ENCODE measurements at places on chromosomes 5 and 9.

GRCh38 chr9:135774794-135775525, 73.0 kb downstream of the KCNT1 start:
- no peak for DNase-seq

GRCh38 chr9:35774907-35775635, 16.3 kb upstream of the NPR2 start:
- DNase-seq, result no peak

DNA sequence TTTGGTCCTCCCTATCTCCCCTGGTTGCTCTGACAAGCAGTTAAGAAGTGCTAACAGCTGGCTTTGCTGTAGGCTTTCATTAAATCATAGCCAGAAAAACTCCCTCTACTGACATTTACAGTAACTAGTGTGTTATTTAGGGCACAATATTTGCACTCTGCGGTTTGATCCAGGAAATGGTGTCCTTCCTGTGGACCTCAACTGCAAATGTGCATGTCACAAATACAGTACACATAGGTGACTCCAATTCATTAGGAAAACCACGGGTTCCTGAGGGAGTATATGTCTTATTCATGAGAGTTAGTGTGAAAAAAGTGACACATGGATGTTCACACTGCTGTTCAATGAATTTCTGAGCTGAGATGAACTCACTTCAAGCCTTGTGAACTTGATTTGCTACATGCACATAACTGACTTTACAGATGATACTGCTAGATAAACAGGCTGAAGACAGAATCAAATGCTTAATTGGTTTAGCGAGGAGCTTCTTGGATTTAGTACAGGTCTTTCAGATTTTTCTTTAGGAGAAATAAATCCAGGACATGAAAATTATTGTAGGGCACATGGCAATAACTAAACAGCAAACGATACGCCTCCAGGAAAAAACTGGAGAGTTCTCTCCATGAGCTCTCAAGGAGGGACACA, 281.5 kb downstream of the EFNA5 start:
- no peak for DNase-seq

DNA sequence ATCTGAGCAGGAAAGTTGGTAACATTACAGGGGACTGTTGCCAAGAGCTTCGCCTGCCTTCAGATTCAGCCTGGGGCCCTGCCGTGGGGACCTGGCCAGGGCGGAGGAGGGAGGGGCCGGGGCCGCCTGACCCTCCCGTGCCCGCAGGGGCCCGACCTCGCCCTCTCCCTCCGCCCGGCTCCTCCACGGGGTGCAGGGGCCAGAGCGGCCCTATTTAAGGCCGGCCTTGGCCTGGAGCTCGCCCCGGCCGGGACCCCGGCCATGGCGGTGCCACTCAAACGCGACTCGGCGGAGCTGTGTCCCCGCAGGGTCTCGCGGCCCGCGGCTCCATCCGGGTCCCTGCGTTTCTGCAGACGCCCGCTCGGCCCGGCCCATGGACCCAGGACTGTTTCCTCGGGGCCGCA, 757 bp downstream of the TMEM250 start:
- DNase-seq, result no peak

- DNase-seq, result no peak
Measured at GRCh38 chr5:169748174-169748573, 111.1 kb downstream of the DOCK2 start.

GRCh38 chr5:68077349-68077894, 138.1 kb upstream of the PIK3R1 start:
- no peak for DNase-seq

GRCh38 chr9:31372799-31373587, 1011.5 kb upstream of the ACO1 start:
- no peak for DNase-seq

DNA sequence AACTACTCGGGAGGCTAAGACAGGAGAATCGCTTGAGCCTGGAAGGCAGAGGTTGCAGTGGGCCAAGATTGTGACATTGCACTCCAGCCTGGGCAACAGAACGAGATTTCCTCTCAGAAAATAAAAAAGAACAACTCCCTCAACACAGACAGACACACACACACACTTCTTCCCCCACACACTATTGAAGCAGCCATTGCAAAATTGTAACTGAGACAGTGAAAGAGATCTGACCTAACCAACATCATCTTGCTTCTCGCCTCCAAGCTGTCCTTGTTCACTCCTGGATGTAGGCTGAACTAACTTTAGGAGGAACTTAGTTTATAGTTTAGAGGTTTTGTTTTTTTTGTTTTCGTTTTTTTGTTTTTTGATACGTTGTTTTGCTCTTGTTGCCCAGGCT, 13.0 kb upstream of the PLIN2 start:
- no peak for DNase-seq

- DNase-seq, result no peak
Measured at GRCh38 chr5:9544502-9545135, 1.3 kb downstream of the SEMA5A start.

- no peak for DNase-seq
Measured at GRCh38 chr5:9399094-9399493, 146.8 kb downstream of the SEMA5A start.

DNA sequence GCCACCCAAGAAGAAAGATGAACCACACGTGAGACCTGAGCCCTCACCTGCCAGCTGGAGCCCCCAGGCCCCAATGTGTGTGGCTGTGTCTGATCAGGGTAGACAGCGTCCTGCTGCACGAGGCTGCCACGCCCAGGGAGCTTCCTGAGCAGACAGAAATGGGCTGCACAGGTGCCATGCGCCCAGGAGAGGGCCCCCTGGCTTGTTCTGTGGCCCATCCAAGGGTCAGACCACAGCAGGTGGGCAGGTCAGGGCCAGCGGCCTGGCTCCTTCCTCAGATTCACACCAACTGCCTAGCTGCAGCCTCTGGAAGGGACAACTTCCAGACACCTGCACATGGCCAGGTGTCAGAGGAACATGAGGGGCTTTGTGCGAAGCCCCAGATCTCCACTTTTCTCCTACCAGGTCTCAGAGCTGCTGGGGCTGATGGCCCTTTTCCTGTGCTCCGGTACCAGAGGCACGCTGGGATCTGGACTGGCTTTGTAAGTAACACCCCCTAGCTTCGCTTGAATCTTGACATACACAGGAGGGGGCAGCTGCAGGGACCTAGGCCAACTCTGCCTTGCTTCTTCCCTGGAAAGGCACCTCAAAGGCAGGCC, 10.8 kb downstream of the SARDH start:
- no peak for DNase-seq

DNA sequence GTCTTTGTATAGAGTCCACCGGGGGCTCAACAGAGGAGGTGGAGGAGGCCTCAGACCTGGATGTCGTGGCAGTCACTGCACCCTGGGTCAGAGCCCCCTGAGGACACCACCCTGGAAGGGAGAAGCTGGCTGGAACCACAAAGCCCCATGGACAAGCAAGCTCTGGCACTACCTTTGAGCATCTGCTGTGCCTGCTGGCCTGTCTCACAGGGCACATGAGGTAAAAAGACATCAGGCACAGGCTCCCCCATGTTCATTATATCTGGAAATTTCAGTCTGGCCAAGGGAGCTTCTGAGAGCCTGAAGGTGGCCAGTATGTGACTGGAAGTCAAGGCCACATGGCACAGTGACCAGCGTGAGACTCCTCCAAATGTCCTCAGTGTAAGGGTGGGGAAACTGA, 22.9 kb downstream of the KCNMB1 start:
- no peak for DNase-seq

DNA sequence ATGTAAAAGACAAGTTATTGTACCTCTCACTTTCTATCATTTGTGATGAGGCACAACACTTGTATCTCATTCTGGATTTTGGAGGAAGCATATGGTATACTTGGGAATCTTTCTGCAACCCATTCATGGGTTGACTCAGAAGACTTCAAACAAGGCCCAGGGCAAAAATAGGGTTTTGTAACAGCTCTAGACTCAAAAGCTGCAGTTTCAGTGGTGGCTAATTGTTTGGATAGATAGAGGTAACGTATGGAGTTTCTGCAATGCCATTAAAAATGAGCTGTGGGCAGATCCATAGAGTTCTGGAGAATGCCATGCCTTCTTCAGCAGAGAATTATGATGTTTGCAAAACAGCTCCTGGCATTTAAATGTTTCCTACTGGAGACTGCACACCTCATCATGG, 279.6 kb upstream of the VLDLR start:
- no peak for DNase-seq

DNA sequence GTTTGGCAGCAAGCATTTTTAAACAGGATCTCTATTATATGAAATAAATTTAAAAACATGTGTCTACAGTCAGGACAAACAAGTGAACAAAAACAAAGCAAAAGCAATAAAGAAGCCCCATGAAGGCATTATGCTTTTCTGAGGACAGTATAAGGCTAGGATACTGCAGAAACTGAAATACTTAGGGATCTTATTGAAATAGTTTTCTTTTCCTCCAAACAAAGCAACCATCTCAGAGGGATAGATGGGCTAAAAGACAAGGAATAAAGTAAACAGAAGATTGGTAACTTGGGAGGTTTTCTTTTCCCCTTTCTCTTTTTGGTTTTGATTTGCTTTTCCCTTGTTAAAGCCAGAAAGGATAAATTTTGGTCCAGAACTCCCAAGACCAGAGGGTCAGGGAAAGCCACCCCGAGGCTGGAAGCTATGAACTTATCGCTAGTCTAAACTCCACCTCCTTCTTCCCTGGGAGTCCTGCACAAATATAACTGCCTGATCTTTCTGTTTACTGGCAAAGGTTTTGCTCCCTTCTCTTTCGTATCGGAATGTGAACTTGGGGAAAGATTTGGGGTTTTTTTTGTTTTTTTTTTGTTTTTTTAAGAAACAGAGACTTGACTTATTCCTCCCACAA, 164.0 kb downstream of the GHR start:
- DNase-seq, result no peak

DNA sequence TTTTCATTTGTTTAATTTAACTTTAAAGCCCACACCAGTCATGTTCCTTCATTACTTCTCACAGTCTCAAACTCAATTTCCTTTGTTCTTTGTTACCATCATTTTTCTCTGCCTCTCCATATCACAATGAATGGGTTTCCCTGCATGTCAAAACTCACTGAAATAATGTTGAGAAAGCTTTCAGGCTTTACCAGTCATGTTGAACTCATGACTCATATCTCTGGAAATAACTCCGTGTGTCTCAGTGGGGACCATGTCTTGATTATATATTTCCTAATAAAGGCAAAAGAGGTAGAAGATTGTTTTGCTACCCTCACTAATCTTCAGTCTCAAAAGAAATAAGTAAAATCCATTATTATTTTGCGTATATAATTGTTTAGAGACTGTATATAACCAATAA, 231.2 kb downstream of the CHSY3 start:
- DNase-seq, result no peak

GRCh38 chr5:139649082-139649991, 1.2 kb downstream of the CXXC5 start:
- no peak for DNase-seq

GRCh38 chr5:103600086-103600485, 37.5 kb upstream of the NUDT12 start:
- no peak for DNase-seq

DNA sequence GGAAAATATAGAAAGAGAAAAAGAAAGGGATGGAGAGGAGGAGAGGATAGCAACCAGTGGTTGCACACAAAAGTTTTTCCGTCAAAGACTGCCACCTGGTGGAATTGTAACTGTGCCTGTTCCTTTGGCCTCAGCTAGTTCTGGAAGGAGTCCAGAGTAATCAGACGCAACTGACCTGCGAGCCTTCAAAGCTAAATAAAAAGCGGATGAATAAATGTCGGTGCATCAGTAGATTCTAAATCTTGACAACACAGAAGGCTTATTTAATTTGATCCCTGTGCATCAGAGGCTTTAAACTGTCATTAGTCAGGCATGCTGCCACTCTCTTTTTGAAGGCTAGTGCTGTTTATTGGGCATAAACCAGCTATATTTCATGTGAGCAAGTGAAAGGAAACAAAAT, 132.9 kb upstream of the ACO1 start:
- no peak for DNase-seq

- DNase-seq, result no peak
Measured at GRCh38 chr5:145921211-145921610, 15.2 kb upstream of the SH3RF2 start.

GRCh38 chr5:111703662-111704061, 53.3 kb downstream of the NREP start:
- no peak for DNase-seq

DNA sequence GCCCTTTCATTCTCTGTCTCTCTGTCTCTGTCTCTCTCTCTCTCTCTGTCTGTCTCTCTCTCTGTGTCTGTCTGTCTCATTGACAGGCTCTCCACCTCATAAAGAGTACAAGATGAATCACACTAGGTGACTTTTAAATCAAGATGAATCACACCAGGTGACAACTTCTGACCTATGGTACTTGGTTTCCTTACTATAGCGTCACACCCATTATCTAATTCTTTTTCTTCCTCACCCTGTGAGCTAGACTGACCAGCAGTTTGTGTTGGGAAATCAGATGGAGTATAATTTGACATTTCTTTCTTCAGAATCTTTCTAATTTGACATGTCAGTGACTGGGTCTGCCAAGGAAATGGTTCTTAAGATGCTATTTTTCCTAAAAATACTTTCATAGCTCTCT, 232.9 kb downstream of the ARRDC3 start:
- no peak for DNase-seq

- DNase-seq, result no peak
Measured at GRCh38 chr5:155947394-155948062, 379.4 kb upstream of the SGCD start.

DNA sequence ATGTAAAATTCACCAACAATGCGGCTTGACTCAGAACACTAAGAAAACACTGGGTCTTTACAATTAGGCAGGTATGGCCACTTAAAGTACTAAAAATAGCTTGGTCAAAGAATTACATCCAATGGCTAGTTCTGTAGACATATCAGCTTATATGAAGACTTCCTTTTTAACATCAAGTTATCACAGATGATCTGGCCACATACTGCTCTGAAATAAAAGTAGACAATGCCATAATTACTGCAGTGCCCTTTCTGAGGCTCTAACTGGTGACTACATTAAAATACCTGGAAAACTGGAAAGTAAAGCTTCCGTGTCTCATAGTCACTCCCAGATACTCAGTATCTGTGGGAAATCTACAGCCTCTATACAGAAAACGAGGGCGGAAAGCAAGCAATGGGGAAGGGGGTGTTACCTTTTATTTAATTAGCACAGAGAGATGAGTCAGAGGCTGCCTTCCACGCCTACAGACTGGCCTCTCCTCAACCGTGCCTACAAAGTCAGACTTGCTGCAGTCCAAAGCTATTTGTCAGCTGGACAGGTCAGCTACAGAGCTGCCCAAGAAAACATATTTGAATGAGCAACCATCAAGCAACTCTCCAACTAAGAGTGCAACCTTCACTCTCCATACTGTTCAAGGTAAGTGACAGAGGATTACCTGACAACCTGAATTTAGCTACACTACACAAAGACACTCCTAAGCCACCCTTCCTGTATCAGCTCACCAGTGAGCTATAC, 8.7 kb downstream of the SERINC5 start:
- DNase-seq, result no peak

DNA sequence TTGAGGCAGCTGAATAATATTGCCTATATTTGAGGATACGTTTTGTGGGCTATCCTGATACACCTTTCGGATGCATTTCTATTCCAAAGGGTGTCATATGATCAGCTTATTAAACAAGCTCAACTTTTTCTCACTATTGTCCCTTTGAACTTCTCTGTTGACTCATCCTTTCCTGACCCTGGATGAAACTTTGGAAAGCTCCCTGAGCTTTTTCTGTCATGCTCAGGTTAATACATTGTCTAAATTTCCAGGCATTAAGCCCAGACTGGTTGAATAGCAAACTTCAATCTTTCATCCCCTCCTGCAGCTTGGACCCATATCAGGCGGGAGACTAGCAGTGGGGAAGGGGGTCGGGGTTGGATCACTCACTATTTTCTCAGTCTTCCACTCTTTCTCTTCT, 104.9 kb upstream of the PTPN3 start:
- no peak for DNase-seq

- no peak for DNase-seq
Measured at GRCh38 chr5:14628346-14628745, 36.2 kb upstream of the OTULIN start.

- DNase-seq, result no peak
Measured at GRCh38 chr5:9284781-9285307, 261.0 kb downstream of the SEMA5A start.

All from esophagus squamous epithelium (tissue), 5 donors.